T-cell (primary cell): ENCODE measurements at places on chromosomes 3 and 15.

- DNase-seq, result no peak
These were observed 66.8 kb downstream of the CD200R1L start for GRCh38 chr3:112779558-112780480.

GRCh38 chr15:31178705-31179104, 77.2 kb upstream of the TRPM1 start:
- no peak for DNase-seq

- no peak for DNase-seq
These were observed 510.5 kb downstream of the NSUN3 start for GRCh38 chr3:94573337-94573736.

DNA sequence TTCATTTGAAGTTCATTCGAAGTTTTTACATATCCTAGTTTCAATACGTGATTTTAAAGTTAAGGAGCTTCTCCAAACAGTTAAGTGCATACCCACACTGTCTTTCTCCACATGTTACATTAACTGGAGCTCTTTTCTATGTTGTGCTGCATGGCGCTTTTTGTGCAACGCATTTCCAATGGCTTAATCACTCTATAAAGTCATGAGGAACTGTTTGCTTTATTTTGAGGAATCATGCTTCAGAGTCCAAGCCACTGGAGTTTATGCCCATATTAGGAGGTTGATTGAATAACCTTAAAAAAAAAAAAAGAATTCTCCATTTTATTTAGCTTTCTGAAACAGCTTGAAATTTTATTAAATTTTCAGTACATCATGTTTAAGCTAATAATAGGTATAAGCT, 109.4 kb upstream of the MBNL1 start:
- no peak for DNase-seq

DNA sequence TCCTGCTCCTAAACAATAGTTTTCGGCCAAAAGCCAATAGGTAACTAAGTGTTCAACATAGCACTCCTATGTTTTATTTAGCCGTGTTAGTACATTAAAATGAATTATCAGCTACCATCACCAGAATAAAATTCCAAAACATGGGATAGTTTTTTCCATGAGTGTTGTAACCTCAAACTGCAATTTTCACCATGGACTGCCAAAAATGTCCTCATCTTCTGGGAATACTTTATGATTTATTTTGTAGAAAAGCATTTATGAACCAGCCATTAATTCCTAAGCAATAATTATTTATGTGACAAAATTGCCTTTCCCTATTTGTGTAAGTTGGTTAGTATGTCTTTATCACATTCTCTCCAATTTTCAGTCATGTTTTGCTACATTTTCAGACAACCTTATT, 438.1 kb downstream of the NAALADL2 start:
- no peak for DNase-seq
